Activated naive CD4-positive, alpha-beta T cell (primary cell): ENCODE measurements at places on chromosomes 12 and 14.

- DNase-seq, result no peak
Observed at GRCh38 chr12:108570743-108571608, 8.6 kb downstream of the ISCU start.

DNA sequence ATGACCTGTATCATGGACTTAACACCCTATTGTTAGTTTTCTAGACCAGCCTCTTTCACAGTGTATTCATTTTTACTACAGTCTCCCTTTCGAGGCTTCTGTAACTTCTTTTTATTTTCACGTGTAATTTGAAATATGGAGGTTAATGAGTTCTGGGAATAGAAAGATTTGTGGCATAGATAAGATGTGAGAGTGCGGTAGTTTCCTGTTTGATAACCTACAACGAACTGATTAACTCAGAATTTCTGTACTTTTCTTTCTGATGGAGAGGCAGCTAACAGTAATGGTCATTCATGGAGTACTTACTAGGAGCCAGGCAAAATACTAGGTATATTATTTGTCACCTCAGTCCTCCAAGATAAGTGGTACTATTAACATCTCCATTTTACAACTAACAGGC is 21.2 kb downstream of the POLR3B start:
- no peak for DNase-seq

DNA sequence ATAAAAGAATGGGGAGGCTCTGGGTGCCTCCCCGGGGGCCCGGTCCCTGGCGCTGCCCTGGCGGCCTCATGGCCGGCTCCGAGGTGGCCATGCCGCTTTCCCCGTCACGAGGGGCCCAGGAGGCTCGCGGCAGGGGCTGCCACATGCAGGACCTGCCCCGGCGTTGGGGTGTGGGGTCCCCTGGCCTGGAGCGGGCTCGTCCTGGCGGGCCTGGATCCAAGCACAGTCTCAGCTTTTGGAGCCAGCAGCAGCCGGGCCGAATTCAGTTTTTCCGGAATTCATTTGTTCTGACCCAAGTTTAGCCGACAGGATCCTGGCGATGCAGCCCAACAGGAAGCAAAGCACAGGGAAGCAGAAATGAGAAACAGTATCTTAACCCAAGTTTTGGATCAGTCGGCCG is 26.4 kb upstream of the AEBP2 start:
- no peak for DNase-seq

DNA sequence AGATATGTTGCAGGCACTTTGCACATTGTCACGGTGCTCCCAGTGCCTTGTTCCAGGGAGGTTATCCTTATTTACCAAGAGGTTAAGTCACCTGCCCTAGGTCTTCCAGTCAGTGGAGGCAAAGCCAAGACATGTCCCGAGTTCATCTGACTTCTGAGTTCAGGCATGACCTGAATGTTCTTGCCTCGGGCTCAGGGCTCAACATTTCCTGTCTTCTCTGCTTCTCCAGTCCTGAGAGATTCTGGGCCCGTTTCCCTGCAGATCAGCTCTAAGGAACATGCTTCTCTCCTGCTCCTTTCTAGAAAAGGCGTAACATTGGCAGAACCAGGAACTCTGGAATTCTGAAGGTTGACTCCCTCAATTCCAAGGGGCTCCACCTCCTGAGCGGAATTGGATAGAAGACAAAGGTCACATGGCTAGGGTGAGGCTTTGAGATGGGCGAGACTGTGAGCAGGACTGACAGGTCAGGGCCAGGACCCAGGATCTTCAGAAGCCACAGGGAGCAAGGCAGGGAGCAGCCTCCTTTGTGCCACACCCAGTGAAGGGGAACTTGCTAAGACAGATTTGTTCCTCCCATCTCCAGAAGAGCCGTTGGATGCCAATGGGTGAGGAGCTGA is 19.9 kb downstream of the BDKRB2 start:
- no peak for DNase-seq

DNA sequence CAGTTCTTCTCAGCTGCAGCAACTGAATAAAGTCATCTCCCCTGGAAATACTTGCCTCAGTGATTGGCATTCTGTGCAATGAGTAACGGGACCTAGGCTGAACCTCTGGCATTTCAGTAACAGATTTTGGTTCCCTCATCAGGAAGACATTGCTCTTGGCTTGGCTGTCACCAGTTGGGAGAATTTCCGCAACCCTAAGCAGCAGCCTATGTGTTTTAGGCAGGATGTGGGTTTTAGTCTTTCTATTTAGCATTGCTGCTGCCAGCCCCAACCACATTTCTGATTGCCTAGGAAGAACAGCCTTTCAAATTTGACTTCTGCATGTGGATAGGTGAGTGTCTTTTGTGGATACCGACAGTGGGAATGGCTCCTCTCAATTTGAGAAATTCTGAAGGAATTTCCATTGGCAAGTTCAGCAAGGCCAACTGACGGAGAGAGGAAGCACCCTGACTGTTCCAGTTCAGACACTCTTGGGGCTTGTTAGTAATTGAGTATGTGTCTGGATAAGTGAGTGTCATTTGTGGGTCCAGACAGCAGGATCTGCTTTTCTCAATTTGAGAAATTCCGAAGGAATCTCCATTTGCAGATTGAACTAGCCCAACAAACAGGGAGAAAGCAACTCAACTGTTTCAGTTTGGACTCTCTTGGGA is 19.0 kb upstream of the CLEC2A start:
- DNase-seq, result no peak

DNA sequence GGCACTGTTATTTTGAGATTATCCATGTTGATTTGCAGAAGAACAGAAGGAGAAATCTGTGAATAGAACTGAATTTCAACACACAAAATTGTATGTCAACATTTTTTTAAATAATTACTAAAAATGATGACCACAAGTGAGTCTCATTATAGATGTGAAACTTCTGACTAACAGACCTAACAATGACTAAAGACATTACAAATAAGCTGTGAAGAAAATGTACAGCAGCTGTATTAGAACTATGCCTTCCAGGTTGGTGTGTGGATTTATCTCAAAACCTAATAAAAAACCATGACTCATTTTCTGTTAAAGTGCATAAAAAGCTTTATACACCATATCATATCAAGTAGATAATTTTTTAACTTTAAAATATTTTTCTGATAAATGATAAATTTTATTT is 22.5 kb upstream of the FOXG1 start:
- no peak for DNase-seq

DNA sequence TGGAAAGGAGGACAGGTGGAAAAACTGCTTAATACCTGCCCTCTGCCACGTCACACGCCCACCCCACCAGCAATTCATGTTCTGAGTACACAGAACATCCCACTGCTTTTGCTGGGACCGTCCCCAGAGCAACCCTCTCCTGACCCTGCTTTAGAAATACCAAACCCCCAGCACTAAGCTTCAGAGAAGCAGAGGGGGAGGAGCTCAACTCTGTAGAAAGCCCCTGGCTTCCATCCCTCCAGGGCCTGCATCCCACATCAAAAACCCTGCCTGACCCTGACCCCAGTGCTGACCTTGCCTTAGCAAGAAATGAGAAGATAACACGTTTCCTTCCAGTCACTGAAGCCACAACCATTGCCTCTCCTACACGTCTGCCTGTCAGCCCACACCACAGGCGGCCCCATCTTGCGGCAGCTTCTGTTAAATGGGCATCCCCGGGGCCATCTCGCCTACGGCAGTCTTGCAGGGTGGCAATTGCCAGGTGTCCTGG is 19.7 kb downstream of the VDR start:
- no peak for DNase-seq

DNA sequence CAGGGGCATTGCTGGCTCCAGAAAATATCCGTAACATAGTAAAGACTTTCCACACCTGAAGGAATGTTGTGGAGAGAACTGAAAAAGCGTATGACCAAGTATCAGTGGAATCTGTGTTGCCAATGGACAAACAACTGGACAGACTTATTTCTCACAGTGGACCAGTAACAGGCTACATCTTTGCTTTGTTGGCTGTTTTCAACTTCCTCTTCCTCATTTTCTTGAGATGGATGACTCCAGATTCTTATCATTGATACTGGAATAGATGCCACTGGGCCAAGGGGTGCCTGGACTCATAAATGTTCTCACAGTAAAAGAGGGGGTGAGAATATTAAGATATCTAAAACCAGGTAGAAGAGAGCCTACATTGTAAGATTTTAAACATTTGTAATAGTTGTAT is 6.4 kb downstream of the GAS2L3 start:
- no peak for DNase-seq

GRCh38 chr14:30799933-30800332 is 74.4 kb upstream of the COCH start:
- no peak for DNase-seq

DNA sequence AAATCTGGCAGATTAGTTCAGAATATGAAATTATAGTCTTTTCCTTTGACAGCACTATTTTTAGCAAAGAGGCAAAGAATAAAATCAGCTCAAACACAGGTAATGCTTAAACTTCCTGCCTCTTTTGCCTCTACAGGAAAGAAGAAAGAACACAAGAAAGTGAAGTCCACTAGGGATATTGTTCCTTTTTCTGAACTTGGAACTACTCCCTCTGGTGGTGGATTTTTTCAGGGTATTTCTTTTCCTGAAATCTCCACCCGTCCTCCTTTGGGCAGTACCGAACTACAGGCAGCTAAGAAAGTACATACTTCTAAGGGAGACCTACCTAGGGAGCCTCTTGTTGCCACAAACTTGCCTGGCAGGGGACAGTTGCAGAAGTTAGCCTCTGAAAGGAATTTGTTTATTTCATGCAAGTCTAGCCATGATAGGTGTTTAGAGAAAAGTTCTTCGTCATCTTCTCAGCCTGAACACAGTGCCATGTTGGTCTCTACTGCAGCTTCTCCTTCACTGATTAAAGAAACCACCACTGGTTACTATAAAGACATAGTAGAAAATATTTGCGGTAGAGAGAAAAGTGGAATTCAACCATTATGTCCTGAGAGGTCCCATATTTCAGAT is 17.4 kb downstream of the TMPO start:
- no peak for DNase-seq

DNA sequence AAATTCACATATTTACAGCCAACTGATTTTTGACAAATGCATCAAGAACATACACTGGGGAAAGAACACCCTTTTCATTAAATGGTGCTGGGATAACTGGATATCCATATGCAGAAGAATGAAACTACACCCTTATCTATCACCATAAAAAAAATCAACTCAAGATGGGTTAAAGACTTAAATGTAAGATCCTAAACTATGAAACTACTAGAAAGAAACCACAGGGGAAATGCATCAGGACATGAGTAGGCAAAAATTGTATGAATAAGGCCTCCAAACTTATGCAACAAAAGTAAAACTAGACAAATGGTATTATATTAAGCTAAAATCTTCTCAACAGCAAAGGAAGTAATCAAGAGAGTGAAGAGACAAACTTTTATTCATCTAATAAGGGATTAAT is 242.6 kb downstream of the CPNE8 start:
- DNase-seq, result no peak

GRCh38 chr14:92549105-92549858 is 35.7 kb downstream of the RIN3 start:
- no peak for DNase-seq
